HuH-7 (cell line): ENCODE measurements at places on chromosomes 2 and 18.
A peak's percentile ranks its signal among the peaks of the same experiment; 100 is the strongest.

- DNase-seq = no peak
These were observed 179.3 kb downstream of the GLI2 start for GRCh38 chr2:120914839-120915521.

DNA sequence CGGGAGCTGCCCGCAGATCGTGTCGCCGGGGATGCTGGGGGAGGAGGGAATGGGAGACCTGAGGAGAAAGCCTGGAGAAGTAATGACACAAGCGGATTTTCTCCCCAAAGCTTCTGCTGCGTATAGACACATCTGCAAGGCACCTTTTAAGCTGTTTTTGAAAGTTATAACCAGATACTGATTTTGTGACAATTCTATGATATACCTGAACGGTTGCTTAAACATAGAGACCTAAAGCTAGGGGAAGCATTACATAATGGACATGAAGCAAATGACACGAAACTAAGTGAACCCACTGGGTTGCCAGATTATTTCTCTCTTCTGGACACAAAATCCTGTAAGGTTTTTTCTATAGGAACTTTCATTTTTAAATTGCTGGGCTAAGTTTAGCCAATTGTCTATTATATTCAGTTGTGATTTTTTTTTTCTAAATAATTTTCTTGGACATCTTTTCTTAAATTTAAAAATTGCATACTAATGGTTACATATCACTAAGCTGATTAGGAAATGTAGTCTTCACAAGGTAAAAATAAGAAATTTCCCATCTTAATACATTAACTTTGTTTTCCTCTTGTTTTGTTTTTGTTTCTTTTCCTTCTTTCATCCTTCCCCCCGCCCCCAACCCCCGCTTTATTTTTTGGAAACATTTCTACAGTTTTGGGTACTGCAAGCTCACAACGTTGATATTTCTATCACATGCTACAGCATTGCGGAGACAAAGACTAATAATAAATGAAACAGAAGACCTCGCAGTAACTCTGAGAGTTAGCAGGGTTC is 1.3 kb downstream of the OSBPL6 start:
- DNase-seq = no peak

GRCh38 chr2:75646090-75646582 is 447 bp upstream of the MRPL19 start:
- DNase-seq = no peak

DNA sequence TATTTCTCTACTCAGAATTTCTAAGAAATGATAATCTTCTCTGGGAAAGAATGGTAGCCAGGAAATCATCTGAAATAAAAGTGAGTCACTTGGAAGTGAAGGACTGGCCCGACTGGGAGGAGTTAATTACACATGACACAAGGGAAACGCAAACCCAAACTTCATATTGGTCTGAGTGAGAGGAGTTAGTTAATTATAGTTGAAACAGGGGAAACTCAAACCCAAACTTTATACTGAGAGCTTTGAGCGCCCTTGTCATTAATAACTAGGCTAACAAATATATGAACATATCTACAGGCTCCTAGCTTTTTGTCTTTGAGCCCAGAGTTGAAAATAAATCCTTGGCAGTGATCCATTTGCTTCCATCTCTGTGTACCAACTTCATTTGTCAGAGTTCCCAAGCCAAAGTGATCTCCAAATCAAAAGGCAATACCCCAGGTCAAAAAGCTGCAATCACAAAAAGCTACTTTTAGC is 187.8 kb upstream of the COL3A1 start:
- DNase-seq = no peak

- DNase-seq = peak; percentile 43
These were observed 19.3 kb downstream of the GALM start for GRCh38 chr2:38685116-38685735.

GRCh38 chr2:38128653-38129052 is 52.7 kb upstream of the CYP1B1 start:
- no peak for DNase-seq

DNA sequence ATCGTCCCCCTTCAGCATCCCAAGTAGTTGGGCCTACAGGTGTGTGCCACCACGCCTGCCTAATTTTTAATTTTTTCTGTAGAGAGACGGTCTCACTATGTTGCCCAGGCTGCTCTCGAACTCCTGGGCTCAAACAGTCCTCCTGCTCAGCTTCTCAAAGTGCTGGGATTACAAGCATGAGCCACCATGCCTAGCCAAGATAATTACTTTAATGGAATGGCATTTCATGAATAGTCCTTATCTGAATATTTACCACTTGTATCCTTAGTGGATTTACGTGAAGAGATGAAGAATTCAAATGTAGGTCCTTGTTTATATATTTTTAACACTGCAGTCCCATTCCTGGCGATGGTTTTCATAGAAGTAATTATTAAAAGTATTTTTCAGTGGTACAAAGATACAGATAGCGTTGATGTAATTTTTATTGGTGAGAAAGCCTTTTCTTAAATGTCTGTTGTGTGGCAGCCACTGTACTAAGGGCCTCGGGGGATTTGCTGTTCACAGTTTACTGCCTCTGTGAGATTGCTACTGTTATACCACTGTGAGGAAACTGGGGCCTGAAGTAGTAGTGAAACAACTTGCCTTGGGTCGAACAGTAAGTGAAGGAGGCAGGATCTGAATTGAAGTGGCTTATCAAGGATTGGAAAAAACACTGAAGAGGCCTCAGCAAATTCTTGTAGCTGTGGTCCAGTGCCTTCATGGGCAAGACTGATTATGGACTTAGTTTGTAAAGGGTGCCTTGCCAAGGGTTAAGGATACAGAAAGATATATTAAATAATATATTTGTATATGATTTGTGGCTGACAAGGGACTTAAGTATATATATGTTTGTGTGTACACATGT is 151.2 kb downstream of the PRPF40A start:
- DNase-seq = no peak

GRCh38 chr18:55506074-55506473 is 81.9 kb downstream of the TCF4 start:
- no peak for DNase-seq

DNA sequence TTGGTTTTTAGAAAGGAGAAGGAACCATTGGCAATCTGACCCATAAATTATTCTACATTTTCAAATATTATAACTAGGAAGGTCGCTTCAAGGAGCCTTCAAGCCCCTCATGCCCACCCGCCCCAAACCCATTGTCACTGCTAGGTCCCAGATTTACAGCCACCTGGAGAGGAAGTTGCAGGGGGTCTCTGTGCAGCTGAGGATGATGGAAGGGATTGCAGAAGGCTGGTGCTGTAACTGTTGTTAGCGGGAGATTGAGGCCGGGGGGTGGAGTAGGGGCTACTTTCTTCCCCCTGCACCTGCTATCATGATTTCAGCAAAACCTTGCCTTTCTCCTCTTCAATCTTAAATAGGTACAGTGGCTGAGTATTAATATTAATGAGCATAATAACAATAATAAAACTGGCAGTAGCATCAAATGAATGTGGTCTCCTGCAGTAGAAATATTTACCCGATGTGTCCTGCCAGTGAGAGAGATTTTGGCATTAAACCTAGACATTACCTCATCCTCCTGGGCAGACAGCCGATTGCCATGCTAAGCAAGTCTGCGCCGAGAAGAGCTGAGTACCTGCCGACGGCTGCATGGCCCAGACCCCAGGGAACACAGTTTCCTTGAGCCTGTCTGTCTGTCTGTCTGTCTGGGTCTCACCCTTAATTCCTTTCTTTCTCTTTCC is 225.4 kb downstream of the FAM210A start:
- no peak for DNase-seq

DNA sequence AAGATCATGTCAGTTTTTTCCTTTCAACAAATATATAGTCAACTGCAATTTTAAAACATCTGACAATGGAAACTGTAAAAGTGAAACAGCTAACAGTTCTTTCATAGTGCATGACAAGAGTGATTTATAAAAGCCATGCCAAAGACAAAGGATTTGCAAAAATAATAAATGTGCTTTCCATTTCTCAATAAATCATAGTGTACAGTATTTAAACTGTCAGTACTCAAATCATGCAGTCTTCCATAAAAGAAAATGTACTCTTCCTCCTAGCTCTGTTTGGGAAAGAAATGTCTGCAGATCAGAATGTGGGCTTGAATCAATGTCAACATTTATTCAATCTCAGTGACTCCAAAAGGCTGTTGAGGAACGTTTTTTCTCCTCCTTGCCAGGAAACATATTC is 131.7 kb upstream of the PDE1A start:
- DNase-seq = no peak

DNA sequence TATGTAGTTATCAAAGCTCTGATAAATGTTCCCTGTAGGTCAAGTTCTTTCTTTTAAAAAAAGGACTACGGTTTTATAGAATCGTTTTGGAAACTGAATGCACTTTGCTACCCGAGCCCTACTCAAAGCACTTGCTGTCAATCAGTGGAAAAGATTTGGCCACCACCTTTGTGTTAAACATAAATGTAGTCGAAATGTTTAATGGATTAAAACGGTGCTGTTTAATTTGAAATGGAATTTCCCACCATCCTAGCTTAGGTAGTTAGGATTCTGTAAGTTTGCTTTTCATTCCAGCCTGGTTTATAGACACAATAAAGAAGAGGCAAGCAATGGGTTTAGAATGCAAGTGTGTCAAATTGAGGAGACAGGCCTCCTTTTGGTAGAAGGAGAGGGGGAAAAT is 69.4 kb upstream of the MMADHC start:
- no peak for DNase-seq

GRCh38 chr2:195026261-195026660 is 630.8 kb upstream of the SLC39A10 start:
- DNase-seq = no peak

GRCh38 chr2:64267699-64268098 is 123.5 kb upstream of the PELI1 start:
- no peak for DNase-seq

- no peak for DNase-seq
These were observed 32.2 kb downstream of the ZNF532 start for GRCh38 chr18:58896734-58897508.

GRCh38 chr2:226050822-226051221 is 651.3 kb downstream of the NYAP2 start:
- DNase-seq = no peak

- DNase-seq = no peak
These were observed 62.3 kb upstream of the YWHAQ start for GRCh38 chr2:9693196-9693491.

GRCh38 chr2:39730276-39730675 is 48.8 kb downstream of the THUMPD2 start:
- DNase-seq = no peak

DNA sequence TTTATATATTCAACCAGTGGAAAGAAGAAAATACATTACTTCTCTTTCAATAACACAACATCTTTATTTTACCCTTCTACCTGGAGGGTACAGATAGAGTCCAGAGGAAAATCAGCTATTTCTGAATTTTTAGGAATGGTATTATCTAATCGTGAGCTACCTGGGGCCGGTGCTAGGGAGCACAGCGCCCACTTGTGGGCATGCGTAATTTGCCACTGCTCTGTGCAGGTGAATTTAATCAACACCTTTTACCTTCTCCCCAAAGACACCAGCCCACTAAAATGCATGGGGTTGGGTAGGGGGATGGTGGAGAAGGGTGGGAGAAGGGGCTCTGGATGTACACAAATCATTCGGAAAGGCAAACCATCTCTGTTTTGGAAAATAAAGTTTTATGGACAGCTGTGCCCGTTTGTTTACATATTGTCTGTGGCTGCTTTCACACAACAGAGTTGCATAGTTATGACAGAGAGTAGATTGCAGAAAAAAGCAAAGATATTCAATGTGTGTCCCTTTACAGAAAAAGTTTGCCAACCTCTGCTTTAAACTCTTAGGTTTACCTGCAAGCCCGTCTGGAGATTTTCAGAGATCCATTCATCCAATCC is 51.5 kb upstream of the DCC start:
- DNase-seq = peak; percentile 11

DNA sequence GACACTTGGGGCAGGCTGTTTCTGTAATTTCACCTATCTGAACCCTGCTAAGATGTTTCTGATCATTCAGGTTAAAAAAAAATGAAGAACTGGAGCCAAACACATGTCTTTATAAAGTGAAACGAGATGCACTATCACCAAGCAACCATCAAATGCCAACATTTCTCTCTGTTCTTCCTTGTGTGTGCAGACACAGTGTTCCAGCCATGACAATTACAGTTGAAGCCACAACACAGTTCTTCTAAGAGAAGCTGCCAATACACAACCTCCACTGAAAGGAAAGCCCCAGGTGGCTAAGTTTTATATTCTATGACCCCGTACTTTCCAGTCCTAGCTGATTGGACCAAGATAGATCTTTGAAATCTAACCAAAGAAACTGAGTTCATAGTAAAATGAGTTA is 181.8 kb downstream of the RAD51AP2 start:
- no peak for DNase-seq

DNA sequence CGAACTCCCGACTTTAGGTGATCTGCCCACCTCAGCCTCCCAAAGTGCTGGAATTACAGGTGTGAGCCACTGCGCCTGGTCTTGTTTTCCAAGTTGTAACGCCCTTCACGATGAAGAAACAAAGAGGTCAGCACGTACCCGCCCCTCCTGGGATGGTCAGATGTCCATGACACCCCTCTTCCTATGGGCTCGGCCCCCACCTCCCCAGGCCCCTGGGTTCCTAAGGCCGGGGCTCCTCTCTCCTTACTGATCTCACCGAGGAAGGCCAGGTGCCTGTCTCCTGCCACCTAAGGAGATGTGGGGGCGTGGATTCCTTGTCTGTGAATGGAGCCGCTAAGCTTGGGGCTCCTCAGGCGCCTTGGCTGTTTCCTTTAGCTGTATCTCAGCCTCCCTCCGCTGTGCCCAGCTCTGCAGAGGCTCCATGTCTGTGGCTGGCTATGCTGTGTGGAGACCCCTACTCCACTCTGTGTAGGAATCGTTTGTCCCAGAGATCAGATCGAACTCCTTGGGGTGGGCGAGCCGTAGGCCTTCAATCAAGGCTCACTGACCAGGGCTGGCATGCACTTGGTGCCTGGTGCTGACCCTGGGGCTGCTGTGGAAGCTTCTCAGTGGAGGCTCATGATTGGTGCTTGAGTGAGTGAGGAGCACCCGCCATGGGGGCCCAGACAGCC is 8.8 kb downstream of the COLEC11 start:
- no peak for DNase-seq

- DNase-seq = no peak
These were observed 71.6 kb downstream of the ACTR2 start for GRCh38 chr2:65299246-65299645.

DNA sequence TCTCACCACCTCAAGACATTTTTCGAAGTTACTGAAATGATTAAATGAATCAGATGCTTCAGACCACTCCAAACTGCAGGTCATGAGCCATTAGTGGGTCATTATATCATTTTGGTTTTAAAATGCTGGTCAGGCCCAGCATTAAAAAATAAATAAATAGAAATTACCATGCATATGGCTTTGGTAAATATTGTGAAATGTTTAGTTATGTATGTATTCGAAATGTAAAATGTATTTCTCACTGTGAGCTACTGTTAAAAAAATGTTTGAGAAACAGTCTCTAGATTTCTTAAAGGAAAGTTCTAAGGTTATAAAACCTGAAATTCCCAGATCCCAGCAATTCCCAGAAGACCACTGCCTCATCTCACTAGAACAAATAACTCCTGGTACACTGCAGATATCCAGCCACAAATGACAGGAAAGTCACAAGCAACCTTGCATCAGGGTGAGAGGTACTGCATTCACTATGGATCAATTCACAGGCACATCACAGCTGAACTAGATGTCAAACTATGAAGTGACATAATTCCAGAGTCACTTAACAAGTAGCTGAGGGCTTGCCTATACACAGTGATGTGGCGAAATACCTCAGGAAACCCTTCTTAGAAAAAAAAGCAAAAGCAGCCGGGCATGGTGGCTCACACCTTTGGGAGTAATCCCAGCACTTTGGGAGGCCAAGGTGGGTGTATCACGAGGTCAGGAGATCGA is 46.6 kb downstream of the FAM228A start:
- no peak for DNase-seq
